ENCODE measurements at places on chromosomes 3 and 15. TPM values are rescaled to one million over a fixed set of nuclear protein-coding genes. Genes with fewer than 3 reads are reported as not detected.

The PPM1L gene
- 24.6 TPM for total RNA-seq

The HTR3E gene
- not detected for total RNA-seq

DNA sequence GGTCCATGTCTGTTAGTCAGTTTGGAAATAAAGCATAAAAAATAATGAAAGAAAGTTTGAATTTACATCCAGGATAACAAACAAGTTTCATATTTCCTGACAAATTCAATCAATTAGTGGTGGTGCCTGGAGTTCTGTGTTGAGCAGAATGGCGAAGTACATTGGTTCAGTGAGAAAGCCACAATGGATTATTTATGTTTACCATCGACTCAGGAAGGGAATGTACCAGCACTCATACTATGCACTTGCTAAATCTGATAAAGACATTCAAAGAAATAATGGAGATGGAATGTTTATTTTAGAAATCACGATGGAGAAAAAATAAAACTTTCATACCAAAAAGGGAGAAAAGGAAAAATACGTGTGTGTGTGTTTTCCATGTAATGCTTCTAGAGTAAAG is 45.3 kb upstream of the MME start:
- H3K27me3 ChIP-seq = no peaks in the 10 kb centered on the region
- no peak overlapping the region for H3K27ac ChIP-seq
- no peak overlapping the region for H3K4me3 ChIP-seq
- no peak for DNase-seq
- H3K36me3 ChIP-seq = no peaks in the 10 kb centered on the region

DNA sequence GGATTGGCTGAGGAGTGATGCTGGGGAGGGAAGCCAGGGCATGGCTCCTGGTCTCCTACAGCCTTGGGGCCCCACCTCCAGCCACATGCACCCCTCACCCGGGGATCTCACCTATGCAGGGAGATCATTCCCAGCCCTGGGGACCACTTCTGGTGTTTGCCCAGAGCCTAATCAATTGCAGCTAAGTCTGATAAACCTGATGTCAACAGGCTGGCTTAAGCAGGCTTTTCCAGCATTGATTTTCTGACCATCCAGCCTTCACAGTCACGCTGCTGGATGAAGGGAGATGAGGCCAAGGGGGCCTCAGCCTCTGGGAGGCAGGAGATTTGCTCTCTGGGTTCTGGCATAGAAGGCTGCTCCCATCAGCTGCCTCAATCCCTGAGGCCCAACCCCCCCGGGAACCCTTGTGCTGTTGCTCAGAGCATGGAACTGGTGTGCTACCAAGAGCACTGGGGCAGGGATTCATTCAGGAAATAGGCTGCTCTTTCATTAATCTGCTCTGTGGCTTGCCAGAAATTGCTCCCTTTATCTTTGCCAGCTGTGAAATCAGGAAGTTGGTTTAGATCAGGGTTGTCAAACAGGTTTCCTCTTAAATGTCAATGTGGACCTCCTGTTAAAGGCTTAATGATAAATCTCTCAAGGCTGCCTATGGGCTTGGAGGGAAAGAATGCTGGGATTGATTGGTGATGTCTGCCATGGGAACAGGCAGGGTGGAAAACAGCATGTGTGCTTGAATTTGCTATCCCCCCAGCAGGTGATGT is 19.0 kb downstream of the FAM3D start:
- DNase-seq = no peak
- H3K4me1 ChIP-seq = no peaks in the 10 kb centered on the region
- no peaks in the 10 kb centered on the region for H3K36me3 ChIP-seq
- H3K27me3 ChIP-seq = no peaks in the 10 kb centered on the region
- no peak overlapping the region for H3K4me3 ChIP-seq

GRCh38 chr3:59531066-59531745 is 481.4 kb upstream of the CFAP20DC start:
- DNase-seq = no peak

GRCh38 chr3:52245322-52246263 is at the start of gene PPM1M:
Gene PPM1M (plus strand): TSS chr3:52245759. CDS start chr3:52245825, 66 bp downstream.
- peak within 1 kb of the TSS; percentile 85 for H3K27ac ChIP-seq
- H3K4me3 ChIP-seq = peak within 1 kb of the TSS; percentile 55
- peaks cover 6% of the 10 kb centered on the region for H3K4me1 ChIP-seq
- no peaks in the 10 kb centered on the region for H3K36me3 ChIP-seq
- no peaks in the 10 kb centered on the region for H3K27me3 ChIP-seq

DNA sequence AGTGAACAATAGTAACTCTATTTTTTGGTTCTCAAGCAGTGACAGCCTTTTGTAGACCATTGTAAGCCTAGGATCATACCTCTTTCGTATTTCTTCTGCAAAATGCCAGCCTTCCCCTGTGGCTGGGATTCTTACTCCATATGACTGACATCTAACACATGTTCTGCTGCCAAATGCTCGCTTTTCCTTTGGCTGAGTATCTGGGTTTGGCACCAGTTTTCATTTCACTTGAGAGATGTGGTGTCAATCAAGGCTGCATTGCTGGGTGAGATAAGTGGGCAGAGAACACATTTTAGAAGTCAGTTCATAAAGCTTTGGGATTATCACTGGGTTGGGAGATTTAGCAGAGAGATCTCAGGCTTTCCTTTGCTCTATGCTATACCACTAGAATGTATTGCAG is 514.7 kb upstream of the SGO1 start:
- H3K36me3 ChIP-seq = no peaks in the 10 kb centered on the region
- no peak for DNase-seq
- no peaks in the 10 kb centered on the region for H3K4me1 ChIP-seq
- H3K4me3 ChIP-seq = no peak overlapping the region
- no peak overlapping the region for H3K27ac ChIP-seq
- H3K27me3 ChIP-seq = no peaks in the 10 kb centered on the region

The TGM5 gene
- total RNA-seq = 3.1 TPM

DNA sequence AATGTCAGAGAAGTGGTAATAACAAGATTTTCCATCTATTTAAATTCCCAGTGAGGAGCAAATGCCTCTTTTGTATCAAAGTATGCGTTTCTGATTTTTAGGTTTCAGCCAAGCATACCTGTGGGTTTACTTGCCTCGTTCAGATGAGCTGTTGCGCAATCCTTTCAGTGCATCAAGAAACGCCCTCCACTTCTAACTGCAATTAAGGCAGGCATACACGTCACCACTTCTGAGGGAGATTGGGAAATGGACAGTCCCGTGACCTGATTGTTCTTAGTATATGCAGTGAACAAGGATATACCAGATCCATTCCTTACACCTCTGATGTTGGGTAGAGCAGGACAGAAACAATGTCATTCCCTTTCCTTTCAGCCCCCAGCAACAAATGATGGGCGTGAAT is 219.0 kb downstream of the ITPR1 start:
- H3K4me1 ChIP-seq = peaks cover 8% of the 10 kb centered on the region
- peak; percentile 90 for DNase-seq
- no peaks in the 10 kb centered on the region for H3K27me3 ChIP-seq
- H3K27ac ChIP-seq = peak overlapping the region; percentile 87
- no peaks in the 10 kb centered on the region for H3K36me3 ChIP-seq
- peak overlapping the region; percentile 18 for H3K4me3 ChIP-seq

DNA sequence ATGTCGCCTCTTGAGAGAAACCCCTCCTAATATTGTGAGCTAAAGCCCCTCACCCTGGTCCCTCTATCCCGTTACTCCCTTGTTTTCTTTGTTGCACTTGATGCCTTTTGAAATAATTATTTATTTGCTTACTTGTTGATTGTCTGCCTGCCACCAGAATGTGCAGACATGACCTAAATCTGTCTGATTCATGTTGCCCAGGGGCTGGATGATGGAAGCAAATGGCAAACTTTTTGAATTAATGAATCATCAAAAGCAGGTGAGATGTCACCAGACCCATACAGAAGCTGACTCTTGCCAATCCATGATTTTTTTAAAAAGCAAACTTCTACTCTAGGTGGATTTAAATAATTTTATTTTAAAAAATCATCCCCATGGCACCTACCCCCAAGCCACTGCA is 49.3 kb downstream of the GRIP2 start:
- no peak for DNase-seq
- H3K4me3 ChIP-seq = no peak overlapping the region
- H3K27ac ChIP-seq = no peak overlapping the region
- no peaks in the 10 kb centered on the region for H3K4me1 ChIP-seq
- H3K36me3 ChIP-seq = no peaks in the 10 kb centered on the region
- no peaks in the 10 kb centered on the region for H3K27me3 ChIP-seq

GRCh38 chr3:162441716-162442115 is 945.1 kb downstream of the OTOL1 start:
- H3K27ac ChIP-seq = no peak overlapping the region
- no peak overlapping the region for H3K4me3 ChIP-seq
- no peak for DNase-seq

DNA sequence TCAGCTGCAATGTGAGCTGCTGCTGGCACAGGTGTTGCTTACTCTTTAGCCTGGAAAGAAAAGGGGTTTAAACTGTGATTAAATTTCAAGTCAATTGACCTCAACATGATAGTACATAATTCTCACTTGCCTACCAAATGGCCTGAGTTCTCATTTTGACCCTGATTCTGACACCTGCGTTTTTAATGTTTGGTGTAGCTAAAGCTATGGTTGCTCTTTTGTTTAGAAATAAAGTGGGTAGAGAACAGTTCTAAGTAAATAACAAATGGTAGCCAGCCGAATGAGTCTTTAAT is 100.8 kb upstream of the SOX2 start:
- no peaks in the 10 kb centered on the region for H3K36me3 ChIP-seq
- no peak for DNase-seq
- no peaks in the 10 kb centered on the region for H3K4me1 ChIP-seq
- H3K27me3 ChIP-seq = no peaks in the 10 kb centered on the region

- H3K36me3 ChIP-seq = no peaks in the 10 kb centered on the region
- no peaks in the 10 kb centered on the region for H3K4me1 ChIP-seq
- no peak overlapping the region for H3K27ac ChIP-seq
These were observed 61.1 kb upstream of the ATP2B2 start for GRCh38 chr3:10566451-10566850.

The MAPK6 gene
- total RNA-seq = 22.0 TPM

DNA sequence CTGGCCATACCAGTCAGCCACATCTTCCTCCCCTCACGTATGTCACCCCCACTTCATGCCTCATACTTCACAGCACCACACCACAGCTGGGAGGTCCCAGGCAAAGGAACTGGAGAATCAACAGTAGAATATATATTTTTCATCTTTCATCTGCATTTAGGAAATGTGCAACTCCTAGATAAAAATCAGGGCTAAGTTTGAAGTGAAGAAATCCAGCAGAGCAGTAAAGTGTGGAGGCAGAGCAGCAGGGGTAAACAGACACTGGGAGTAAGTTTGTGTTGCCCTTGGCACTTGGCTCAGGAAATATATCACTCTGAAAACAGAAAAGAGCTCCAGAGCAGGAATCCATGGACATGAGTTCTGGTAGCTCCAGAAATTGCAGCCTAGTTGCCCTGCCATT is 2.8 kb upstream of the HERC1 start:
- DNase-seq = no peak
- H3K4me1 ChIP-seq = peaks cover 10% of the 10 kb centered on the region
- no peak overlapping the region for H3K27ac ChIP-seq
- no peak overlapping the region for H3K4me3 ChIP-seq

The GXYLT2 gene
- total RNA-seq = 15.4 TPM

- DNase-seq = no peak
- no peak overlapping the region for H3K27ac ChIP-seq
- no peaks in the 10 kb centered on the region for H3K4me1 ChIP-seq
- no peaks in the 10 kb centered on the region for H3K27me3 ChIP-seq
- no peaks in the 10 kb centered on the region for H3K36me3 ChIP-seq
- no peak overlapping the region for H3K4me3 ChIP-seq
These were observed 22.3 kb downstream of the FBXL2 start for GRCh38 chr3:33299395-33300081.

DNA sequence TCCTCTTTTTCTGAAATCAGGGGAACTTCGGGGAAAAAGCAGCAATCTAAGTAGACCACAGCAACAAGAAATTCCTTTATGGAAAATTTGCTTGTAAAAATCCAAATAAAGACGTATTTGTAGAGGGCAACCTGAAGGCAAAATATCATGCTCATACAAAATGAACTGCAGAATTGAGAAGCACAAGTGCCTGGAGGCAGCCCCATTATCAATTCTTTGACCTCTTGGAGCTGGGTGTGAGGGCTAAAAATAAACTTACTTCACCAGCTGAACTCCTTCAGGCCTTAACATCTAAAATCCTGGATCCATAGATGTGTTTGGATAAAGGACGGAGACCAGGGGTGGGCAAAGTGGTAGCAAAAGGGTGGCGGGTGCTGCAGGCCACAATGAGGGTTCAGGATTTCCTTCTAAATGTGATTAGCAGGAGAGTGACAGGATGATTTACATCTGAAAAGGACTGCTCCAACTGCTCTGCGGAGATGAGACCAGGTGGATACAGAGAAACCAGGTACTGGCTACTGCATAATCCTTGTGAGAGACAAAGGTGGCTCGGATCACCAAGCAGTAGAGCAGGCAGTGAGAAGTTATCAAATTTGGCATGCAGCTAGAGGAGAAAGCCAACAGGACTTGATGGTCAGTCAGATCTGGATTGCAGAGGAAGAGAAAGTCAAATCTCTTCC is 81.7 kb upstream of the TJP1 start:
- H3K4me1 ChIP-seq = no peaks in the 10 kb centered on the region
- H3K27ac ChIP-seq = no peak overlapping the region

- no peaks in the 10 kb centered on the region for H3K27me3 ChIP-seq
- H3K4me3 ChIP-seq = no peak overlapping the region
- H3K27ac ChIP-seq = no peak overlapping the region
- no peak for DNase-seq
- H3K36me3 ChIP-seq = peaks cover 5% of the 10 kb centered on the region
- no peaks in the 10 kb centered on the region for H3K4me1 ChIP-seq
These were observed 6.2 kb upstream of the TMF1 start for GRCh38 chr3:69058180-69058946.

GRCh38 chr15:34793071-34793470 is 2.3 kb downstream of the ACTC1 start:
- H3K36me3 ChIP-seq = no peaks in the 10 kb centered on the region
- no peak overlapping the region for H3K27ac ChIP-seq
- DNase-seq = no peak
- H3K4me1 ChIP-seq = no peaks in the 10 kb centered on the region
- H3K27me3 ChIP-seq = peaks cover 4% of the 10 kb centered on the region

DNA sequence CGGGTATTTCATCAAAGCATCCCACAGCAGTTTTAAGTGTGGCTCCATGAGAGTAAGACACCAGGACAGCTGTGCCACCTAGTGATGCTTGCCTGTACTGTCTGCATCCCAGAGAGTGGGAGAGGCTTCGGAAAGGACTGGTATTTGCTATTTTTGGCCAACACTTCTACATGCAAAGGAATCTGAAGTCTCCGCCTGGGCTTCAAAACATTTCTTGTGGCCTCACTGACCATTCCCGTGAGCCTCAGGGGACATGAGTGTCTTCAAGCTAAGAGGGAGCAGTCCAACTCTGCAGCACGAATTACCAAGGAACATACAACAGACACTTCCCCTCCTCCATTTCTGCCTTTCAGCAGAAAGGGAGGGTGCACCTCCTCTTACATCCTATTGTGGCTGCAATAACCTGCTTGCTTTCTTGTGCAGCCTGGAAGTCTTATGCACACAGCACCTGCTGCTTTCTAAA is 177.5 kb downstream of the RORA start:
- no peaks in the 10 kb centered on the region for H3K4me1 ChIP-seq
- no peak overlapping the region for H3K4me3 ChIP-seq
- H3K27ac ChIP-seq = no peak overlapping the region
- DNase-seq = no peak

Measured in breast epithelium (tissue), 4 donors.